HT-29 (cell line): ENCODE measurements at places on chromosomes 6 and 20. TPM values are rescaled to one million over a fixed set of nuclear protein-coding genes. Genes with fewer than 3 reads are reported as not detected.

- no peak for DNase-seq
Measured at GRCh38 chr20:57402206-57403125, 11.3 kb downstream of the RBM38 start.

DNA sequence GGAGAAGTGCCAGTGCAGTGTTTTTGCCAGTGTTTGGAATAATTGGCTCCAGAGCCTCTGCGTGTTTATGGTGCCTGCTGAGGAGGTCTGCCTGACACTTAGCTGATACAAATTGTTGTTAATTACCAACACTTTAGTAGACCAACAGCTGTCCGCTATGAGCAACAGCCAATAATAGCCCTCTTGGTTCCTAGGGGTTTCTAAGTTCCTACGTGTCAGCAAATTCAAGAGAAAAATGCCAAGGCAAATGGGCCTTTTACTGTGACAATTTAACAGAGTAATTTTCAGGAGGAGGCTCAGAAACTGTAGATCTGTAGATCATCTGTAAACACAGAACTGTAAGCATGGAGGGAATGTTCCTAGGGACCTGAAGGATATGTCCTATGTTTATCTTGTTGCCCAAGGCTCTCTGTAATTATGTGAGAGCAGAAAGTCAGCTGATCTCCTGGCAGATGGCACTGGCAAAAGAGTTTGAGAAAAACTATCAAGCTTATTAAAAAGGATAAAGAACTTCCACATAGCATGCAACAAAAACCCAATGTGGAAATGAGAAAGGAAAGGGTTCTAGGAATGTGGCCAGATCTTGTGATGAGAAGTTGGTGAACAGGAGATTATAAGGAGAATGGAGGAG is 157.7 kb downstream of the GJA1 start:
- no peak for DNase-seq

DNA sequence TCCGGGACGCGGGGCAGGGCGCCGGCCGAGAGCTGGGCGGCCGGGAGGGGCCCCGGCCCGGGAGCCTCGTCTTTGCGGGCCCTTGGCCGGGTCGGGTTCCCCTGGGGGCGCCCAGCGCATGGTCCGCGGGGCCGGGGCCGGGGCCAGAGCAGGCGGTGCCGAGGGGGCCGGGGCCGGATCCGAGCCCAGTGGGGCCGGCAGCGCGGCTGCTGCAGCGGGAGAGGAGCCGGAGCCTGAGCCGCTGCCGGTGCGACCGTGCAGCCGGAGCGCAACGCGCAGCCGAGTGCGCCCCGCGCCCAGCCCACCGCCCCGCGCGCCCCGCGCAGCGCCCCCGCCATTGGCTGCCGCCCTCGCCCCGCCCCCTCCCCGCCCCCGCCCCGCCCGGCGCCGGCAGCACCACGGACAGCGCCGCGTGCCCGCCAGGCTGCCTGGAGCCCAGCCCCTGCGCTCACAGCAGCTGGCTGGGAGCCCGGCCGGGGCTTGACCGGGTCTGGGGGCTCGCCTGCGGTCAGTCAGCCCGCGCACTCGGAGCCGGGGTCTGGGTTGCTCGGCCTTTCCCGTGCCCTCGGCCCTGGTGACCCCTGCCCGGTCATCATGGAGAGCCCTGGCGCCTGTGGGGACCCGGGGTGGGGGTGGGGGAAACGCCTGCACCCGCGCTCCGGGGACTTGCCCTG is at the start of gene HRH3:
Gene HRH3, minus strand, starts transcription at position 287 of the 674 bp plus-strand sequence. CDS start 308 bp downstream, outside the sequence.
- DNase-seq = no peak

DNA sequence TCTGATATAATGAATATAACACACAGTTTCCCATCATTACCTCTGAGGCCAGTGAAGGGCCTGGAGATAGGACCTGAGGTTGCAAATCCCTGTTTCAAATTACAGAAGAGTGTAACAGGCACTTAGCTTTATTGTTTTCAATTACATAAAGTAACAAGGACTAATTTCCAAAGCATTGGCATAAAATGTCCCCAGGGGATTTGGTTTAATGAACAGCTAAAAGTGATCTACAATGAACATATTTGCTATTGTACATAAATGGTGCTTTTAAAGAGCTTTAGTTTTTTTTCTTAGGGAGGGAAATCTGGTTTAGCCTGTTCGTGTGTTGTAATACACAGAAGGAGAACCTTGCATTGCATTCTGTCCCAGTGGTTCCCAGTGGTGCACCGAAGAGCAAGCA is 54.4 kb downstream of the HMGN3 start:
- no peak for DNase-seq

GRCh38 chr6:36914227-36914794 is 28.6 kb downstream of the C6orf89 start:
- peak; percentile 95 for DNase-seq

DNA sequence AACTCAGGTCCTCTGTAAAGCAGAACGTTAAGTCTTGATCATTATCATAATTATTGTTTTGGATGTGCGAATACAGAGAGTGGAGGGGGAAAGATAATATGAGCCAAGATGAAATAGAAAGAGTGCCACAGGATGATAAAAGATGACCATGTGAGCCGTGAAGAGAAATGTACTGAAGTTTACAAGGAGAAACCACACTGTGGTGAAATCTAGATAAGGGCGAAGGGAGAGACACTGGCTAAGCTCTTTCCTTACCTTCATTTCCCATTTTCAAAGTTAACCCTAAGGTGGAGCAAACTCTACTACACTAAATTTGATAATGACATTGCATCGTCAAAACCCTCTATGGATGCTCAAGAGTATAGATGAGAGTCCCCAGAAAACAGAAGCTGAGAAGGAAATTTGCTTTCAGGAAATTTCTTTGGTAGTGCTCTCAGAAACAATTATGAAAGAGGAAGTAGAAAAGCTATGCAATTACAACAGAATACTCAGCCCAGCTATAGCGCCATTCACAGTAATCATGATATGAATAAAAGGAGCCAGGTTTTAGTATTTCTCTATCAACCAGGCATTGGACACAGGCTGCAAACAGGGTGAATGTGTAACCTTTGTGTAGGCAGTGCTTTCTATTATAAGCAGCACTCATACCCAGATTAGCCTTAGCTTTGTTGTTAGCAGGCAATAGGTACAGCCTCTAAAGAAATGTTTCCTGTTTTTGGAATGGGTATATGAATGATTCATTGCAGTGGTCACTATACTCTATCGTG is 1080.7 kb downstream of the GRIK2 start:
- DNase-seq = no peak

GRCh38 chr6:129679758-129680157 is 30.2 kb downstream of the ARHGAP18 start:
- DNase-seq = no peak

DNA sequence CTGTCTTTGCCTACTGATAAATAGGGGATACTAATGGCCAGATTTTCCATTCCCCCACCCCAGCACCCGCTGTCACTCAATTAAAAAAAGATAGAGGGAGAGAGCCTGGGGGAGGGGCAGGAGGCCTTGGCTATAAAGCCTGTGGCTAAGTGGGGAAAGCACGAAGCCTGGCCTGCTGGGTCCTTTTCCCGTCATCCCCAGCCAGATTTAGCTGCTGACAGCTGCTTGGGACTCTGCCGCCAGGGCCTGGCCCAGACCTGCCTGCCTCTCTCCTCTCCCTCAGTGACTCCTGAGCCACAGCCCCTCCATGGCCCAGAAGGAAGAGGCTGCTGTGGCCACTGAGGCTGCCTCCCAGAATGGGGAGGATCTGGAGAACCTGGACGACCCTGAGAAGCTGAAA is at the start of gene APOBEC2:
Gene APOBEC2, plus strand, starts transcription at position 162 of the 400 bp plus-strand sequence. Its CDS starts 146 bp downstream, at position 308.
- DNase-seq = no peak

DNA sequence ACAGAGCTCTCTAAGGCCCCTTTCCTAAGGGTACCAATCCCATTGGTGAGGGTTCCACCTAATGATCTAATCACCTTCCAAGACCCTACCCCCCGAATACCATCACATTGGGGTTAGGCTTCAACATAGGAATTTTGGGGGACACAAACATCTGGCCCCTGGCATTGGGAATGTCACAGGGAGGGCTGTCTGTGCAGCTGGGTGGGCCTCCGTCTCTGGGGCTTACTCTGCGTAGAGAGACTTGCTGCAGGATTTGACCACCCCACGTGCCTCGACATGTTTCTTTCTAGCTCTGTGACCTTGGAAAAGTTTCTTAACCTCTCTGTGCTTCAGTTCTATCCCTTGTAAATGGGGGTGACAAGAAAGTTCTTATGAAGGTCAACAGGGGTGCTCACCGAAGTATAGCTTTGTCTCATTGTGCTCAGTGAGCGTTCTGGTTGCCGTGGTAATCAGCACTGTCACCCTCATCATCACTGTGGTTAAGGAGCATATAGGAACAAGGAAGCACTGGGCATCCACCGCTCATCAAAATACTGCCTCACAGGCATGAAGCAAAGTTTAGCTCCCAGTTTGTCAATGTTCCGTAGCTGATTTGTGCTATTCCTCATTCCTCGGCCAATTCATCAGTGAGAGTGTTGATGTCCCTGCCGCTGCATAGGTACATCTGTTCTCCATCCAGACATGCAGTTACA is 152.8 kb downstream of the SYCP2 start:
- DNase-seq = no peak

DNA sequence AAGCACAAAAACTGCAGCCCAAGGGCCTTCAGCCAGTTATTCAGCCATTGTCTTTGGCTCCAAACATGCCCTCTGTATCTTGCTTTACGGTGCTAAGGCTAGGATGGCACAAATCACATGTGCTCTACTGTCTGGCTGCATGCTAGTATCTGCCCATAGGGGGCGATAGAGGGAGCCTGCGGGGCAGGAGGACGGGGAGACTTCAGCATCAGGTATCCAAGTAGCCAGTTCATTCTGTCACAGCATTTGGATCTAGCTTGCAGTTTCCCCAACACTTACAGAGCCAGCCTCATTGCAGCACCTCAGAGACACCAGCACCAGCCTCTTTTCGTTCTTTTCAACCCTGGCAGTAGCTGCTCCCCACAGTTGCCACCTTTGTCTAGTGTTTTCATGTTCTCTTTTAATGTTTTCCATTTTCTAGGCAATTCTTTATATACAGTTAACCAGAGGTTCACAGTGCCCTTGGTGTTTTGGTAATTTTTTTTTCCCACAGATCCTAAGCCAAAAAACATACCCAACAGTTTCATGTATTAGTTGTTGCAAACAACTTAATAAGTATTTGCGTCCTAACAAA is 705.9 kb downstream of the PTPRT start:
- peak; percentile 65 for DNase-seq

Gene ELOVL4
- total RNA-seq = not detected in 2 replicates

Gene CEP57L1
- total RNA-seq = 6.5 and 8.7 TPM in 2 replicates

Gene LYRM2
- 3.2 and 4.5 TPM in 2 replicates for total RNA-seq

Gene SLC17A9
- total RNA-seq = 119 and 127 TPM in 2 replicates
